ENCODE measurements at places on chromosomes 6 and 20. TPM values are rescaled to one million over a fixed set of nuclear protein-coding genes. Genes with fewer than 3 reads are reported as not detected.

- DNase-seq: no peak
Observed at GRCh38 chr6:116326181-116326671, 44.5 kb upstream of the DSE start.

GRCh38 chr6:39428816-39429215 is 106.3 kb upstream of the KCNK16 start:
- no peak for DNase-seq

DNA sequence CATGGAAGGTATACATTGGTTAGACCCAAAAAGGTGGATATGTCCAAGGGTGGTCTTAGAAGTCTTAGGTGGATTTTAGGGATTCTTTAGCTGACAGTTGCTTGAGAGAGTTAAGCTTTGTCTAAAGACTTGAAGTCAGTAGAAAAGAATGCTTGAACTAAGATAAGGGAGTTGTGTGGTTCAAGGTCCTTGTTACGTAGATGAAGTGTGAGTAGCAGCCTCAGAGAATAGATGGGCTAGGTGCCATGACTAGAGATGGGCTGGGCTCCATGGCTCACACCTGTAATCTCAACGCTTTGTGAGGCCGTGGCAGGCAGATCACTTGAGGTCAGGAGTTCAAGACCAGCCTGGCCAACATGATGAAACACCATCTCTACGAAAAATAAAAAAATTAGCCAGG is 1.7 kb downstream of the SHLD1 start:
- DNase-seq: no peak

- DNase-seq: no peak
Observed at GRCh38 chr20:54272901-54273488, 65.1 kb downstream of the PFDN4 start.

DNA sequence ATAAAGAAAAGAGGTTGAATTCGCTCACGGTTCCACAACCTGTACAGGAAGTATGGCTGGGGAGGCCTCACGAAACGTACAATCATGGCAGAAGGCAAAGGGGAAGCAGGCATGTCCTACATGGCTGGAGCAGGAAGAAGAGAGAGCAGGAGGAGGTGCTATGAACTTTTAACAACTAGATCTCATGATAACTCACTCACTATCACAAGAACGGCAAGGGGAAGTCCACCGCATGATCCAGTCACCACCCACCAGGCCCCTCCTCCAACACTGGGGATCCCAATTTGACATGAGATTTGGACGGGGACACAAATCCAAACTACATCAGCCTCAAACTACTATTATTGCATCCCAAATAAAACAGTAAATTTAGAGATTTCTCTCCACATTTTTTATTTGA is 53.6 kb upstream of the CST7 start:
- DNase-seq: no peak

DNA sequence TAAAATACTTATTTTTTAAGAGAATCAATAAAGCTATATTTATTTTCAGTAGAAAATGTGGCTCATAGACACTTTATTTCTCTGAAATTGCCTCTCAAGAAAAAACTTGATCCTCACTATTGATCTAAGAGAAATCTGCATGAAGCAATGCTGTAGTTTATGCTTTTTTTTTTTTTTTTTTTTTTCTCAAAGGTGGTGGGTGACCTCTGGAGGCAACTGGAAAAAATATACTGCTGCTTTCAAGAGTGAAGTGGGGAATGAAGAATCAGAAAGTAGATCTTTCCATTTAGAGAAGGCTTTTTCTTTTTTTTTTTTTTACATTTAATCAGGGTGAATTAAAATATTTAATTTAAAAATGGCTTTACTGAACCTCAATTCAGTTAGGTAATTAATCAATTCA is 169.3 kb downstream of the SLC16A10 start:
- DNase-seq: no peak

- DNase-seq: no peak
Observed at GRCh38 chr6:127566651-127567050, 10.3 kb upstream of the C6orf58 start.

DNA sequence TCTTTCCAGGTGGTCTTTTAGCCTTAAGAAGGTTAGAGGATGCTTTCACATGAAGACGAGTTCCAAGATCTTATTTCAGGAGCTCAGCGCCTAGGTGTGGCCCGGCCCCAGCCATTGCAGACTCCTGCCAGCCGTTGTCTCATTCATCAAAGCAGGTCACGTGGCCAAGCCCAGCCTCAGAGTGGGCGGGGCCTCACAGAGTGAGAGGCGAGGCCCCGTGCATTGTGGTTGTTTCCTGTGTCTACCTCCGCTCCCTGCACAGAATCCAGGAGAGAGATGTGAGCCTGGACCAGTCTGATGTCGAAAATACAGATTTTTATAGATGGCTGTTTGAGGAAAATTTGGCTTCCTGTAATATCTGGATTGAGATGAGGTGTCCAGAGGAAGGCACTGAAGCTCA is 49.2 kb upstream of the CST5 start:
- DNase-seq: no peak

DNA sequence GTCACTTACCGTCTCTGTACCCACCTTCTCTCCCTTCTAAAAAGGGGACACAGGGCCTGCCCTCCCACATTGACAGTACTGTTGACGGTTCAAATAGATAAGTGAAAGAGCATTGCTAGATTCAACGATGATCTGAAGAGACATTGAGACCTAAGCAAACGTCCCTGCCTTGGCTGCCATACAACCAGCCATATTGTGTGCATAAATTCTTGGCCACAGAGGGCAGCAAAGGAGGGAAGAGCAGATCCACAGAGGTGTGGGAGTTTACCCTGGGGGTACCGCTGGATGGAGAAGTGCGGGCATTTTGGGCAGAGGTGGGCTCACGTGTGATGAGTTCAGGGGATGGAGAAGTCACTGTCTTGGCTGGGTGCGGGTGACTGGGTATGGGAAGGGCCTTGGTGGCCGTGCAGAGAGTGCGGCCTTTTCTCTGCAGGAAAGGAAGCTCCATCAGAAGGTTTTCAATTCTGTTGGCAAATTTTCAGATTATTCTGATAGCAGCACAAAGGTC is 85.6 kb downstream of the POPDC3 start:
- DNase-seq: no peak

- no peak for DNase-seq
Observed at GRCh38 chr6:16836144-16836981, 75.1 kb upstream of the ATXN1 start.

The HTR1E gene
- polyA plus RNA-seq: 0.02 TPM

The CCR6 gene
- not detected for polyA plus RNA-seq

The VGLL2 gene
- 0.02 TPM for polyA plus RNA-seq

The WFDC11 gene
- not detected for polyA plus RNA-seq

The FAM217A gene
- not detected for polyA plus RNA-seq

The SOX18 gene
- not detected for polyA plus RNA-seq

Data from SK-N-SH (cell line).